ENCODE measurements at places on chromosomes 12 and 14.

- DNase-seq: no peak
Observed at GRCh38 chr12:124833693-124834122, 30.0 kb downstream of the SCARB1 start.

- DNase-seq: no peak
Observed at GRCh38 chr14:91985008-91985407, 37.5 kb upstream of the FBLN5 start.

- no peak for DNase-seq
Observed at GRCh38 chr12:112685321-112685720, 106.2 kb upstream of the RPH3A start.

DNA sequence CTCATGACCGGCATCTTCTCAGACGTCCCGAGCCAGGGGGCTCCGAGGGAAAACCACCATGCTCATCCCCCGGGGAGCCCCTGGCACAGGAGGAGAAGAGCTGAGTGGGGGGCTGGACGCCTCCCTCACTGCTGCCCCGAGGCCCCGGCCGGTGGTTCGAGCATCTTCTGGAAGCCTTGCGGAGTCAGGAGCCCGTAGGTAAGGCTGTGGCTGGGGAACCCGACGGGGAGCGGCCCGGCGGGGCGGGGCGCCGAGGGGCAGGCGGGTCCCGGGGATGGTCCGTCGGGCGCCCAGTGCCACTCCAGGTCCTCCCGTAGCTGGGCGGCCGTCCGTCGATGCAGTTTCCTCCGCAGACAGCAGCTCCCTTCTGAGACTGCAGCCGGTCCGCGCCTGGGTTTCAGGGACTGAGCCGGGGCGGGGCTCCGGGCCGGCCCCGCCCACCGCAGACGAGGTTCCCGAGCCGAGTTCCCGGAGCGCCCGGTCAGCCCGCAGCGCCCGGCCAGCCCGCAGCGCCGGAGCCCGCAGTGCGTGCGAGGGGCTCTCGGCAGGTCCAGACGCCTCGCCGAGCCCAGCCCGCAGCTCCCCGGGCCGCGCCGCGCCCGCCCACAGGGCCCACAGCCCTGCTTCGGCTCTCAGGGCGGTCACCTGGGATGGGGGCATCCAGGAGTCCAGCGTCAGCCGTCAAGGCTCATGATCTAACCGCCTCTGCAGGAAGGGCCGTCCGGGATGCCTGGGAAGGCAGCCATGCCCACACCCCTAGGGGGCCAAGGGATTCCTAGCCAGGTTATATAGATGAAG lies at the start of gene PGF:
TSS of gene PGF (minus strand) at position 369 of the 798 bp plus-strand sequence. CDS start at position 14, 355 bp downstream.
- no peak for DNase-seq

DNA sequence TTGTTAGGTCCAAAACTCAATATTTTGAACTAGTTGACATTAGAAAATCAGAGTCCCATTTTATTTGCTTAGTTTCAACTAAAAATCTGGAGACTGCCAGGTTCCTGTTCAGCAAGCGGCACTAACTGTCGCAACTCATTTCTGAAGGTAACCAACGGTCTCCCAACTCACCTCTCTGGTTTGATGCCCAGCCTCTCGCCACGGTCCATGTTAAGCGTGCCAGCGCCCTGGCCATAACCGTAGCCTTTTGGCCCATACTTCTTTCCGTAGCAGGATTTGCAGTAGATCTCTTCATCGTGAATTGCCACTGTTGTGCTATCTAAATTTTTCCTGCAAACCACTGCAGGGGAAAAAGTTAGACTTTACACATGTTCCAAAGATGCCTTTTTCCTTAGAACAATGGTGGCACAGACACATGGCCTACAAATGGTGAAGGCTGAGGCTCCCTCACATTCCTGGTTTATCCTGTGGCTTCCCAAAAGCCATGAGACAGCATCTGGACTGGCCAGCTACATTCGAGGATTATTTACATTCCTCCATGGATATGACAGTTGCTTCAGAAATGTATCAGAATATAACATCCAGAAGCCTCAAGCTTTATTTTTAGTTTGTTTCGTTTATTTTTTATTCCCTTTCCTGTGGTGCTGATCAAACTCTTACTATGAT lies 15.7 kb downstream of the CSRP2 start:
- DNase-seq: no peak

All from left renal cortex interstitium (tissue), 4 donors.